ENCODE measurements at places on chromosomes 2 and 18.
A peak's percentile ranks its signal among the peaks of the same experiment; 100 is the strongest.

GRCh38 chr18:2486426-2486825, 84.9 kb downstream of the METTL4 start:
- no peak for DNase-seq

- no peak for DNase-seq
Observed at GRCh38 chr18:42561521-42561920, 554.0 kb downstream of the RIT2 start.

GRCh38 chr2:53708988-53709387, 58.6 kb upstream of the CHAC2 start:
- DNase-seq = peak; percentile 5

- no peak for DNase-seq
Observed at GRCh38 chr18:46437061-46437460, 220.0 kb downstream of the LOXHD1 start.

GRCh38 chr18:34493566-34494358, 216.3 kb upstream of the DTNA start:
- peak; percentile 38 for DNase-seq

GRCh38 chr2:133843551-133843950, 275.3 kb upstream of the NCKAP5 start:
- no peak for DNase-seq

GRCh38 chr18:3799515-3799914, 349.5 kb downstream of the TGIF1 start:
- no peak for DNase-seq

GRCh38 chr2:126894585-126895182, 4.0 kb upstream of the TEX51 start:
- DNase-seq = no peak

- DNase-seq = no peak
Observed at GRCh38 chr2:213259266-213259665, 25.0 kb upstream of the SPAG16 start.

- peak; percentile 45 for DNase-seq
Observed at GRCh38 chr18:77133835-77134496, 1.4 kb upstream of the MBP start.

DNA sequence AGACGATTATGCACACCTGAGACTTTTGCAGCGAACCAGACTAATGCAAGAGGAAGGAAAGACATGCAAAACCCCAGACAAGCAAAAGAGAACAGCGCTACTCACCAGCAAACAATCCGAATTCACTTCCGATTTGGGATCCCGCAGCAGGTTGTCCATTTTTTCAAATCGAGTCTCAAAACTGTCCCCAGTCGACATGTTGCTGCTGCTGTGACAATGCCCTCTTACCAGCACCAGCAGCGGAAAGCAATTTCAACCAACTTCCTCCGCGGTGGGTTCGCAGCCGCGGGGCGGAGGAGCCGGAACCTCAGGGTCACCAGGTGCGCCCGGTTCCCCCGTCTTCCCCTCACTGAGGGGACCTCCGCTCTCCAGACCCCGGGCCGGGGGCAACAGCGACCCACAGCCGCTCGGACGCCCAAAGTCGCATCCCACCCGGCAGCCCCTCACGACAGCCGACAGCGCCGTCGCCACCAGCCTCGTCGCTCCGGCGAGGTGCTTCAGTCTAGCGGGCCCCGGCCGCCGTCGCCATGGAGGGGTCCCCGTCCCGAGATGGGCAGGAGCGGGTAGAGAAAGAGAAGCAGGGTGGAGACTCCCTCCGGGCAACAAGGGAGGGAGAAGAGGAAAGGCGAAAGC, 784 bp downstream of the ROCK1 start:
- peak; percentile 28 for DNase-seq

GRCh38 chr2:203636588-203637470, 69.6 kb upstream of the CD28 start:
- no peak for DNase-seq

DNA sequence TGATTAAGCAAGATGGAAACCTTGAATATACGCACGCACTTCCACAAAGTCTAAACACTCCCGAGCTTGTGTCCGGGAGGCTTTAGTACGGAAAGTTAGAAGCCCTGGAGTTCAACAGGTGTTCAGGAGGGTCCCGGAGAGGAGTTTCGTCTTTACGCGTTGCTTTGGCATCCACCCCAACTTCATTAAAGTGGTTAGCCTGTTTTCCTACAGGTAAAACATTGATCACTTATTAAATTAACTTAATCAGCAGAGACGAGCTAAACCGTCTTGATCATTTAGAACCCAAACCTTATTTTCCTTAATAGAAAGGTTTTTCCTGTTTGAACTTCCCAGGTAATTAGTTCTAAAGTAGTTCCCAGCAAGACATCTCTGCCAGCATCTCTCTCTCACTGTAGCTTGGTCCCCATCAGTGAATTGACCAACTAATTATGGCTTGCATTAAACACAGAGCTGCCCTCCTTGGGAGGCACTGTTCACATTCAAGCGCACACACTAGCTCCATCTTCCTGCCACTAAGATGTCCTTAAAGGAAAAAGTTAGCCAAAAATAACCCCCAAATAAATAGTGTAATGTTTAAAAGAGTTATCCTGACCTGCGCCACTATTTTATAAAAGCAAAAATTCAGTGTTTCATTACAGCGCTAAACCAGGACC, 1.4 kb downstream of the NPAS2 start:
- no peak for DNase-seq

All from SJCRH30 (cell line).